Effector memory CD8-positive, alpha-beta T cell (primary cell): ENCODE measurements at places on chromosomes 4 and X.

DNA sequence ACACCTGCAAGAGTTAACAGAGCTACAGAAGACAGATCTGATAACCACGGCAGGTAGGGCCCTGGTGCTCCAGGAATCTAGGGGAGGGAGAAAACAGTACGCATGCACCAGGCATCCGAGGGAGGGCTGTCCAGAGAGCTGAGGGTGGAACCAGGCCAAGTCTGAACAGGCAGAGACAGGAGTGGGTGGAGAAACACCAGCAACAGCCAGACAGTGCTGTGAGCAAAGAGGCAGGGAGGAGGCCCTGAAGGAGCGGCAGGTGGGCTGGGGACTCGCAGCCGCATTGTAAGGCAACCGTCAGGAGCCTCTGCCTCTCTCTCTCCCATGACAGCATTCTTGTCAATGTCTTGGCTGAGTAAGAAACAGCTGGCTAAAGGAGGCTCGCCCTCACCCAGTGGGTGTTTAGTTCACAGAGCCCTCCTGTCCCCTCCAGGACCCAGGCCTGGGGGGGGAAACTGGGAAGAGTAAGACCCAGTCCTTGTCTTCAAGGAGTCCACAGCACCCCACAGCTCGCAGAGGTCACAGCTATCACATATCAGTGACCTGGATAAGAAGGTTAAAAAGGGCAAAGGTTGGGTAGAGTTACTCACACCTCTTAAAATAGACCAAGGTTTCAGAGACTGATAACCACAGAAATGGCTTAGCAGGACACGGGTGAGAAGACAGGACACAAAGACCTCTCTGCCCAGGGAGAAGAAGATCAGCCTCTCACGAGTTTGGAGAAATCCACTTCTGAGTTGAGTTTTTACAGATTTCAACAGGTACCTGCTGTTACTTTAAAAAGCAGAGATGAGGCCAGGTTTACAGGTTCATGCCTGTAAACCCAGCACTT lies 10.5 kb downstream of the ACSL1 start:
- DNase-seq = no peak

DNA sequence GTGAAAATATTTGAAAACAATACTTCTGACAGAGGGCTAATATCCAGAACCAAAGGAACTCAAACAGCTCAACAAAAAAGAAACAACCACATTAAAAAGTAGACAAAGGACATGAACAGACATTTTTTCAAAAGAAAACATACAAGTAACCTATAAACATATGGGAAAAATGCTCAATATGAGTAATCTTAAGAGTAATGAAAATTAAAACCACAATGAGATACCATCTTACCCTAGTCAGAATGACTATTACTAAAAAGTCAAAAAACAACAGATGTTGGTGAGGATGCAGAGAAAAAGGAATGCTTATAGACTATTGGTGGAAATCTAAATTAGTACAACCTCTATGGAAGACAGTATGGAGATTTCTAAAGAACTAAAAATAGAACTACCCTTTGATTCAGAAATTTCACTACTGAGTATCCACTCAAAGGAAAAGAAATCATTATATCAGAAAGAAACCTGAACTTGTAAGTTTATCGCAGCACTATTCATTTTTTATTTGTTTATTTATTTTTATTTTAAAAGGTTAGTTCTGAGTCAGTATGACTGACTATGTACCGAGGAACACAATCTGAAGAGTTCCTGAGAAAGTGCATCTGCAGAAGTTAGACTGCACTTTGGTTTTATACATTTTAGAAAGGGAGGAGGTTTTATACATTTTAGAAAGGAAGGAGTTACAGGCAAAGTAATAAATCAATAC lies 231.3 kb downstream of the INPP4B start:
- no peak for DNase-seq

DNA sequence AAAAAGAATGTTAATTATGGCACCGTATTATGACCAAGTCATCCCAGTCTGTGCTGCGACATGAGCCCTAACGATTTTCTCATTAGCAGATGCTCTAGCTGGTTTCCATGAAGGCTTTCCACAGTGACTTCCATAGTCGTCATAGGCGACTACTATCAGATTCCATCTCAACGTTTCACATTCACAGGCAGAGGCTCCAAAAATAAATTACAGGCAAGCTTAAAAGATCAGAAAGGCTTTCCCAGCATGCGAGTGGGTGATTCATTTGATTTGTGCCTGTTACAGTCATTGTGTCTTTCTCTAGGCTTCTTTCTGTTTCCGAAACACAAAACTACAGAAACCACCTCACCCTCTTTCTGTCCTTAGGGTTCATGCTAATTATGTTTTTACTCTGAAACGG lies 43.2 kb downstream of the PALLD start:
- no peak for DNase-seq

DNA sequence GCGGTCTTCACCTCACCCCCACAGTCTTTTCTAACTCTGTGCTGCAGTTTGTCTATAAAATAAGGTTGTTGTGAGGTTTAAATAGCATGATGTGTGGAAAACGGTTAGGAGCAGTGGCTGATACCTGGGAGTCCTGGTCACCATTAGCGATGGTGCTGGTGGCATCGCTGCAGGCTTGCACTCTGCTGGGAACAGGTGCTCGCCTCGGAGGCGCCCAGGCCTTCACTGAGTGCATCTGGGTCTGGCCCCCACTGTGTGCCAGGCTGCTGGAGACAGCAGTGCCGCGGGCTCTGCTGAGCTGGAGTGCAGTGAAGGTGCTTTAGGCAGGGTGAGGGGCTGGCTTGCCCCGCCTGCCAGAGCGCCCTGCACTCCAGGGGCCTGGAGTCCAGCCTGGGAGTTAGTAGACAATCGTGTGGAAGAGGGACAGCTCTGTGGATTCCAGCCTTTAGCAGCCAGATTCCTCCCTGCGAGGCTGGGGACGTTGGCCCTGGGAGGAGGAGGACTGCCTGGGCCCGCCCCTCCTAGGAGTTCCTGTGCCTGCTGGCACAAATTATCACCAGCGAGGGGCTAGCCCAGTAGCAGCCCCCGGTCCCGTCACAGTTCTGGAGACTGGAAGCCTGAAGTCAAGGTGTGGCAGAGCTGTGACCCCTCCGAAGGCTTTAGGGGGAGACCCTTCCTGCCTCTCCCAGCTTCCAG lies 7.3 kb downstream of the RGS12 start:
- no peak for DNase-seq

DNA sequence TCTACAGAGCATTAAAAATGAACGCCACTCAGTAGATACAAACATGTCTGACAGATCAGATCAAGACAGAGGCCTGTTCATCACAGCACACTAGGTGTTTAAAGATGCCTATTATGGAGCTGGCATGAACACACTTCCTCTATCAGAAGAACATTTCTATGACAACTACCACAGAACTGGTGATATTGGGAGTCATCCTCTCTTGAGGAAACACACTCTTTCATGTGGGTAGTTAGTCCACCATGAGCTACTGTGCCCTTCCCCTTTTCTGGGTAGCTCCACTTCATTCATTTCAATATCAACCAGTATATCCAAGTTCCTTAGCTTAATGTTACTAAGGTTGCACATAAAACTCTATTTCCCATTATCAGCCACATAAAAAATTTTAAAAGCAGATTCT lies 46.7 kb downstream of the MAOB start:
- DNase-seq = no peak

DNA sequence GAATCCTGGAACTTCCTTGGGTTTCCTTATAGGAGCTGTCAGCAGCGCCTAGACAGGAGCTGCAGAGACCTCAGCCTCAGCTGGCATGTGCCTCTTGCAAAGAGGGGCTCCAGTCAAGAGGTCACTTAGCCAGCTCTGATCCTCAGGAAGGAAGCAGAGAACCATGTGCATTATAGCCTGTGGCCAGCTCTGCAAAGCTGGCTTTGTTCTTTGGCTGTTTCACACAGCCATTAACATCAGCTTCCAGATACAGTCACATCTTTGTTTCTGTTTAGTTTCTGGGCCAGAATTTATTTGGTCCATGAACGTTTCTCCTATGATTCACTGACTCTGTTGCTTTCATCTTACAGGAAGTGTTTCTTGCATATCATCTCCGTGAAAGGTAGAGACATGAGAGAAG lies 92.4 kb downstream of the CC2D2A start:
- no peak for DNase-seq

GRCh38 chrX:3426552-3426951 lies 80.1 kb upstream of the MXRA5 start:
- DNase-seq = no peak

DNA sequence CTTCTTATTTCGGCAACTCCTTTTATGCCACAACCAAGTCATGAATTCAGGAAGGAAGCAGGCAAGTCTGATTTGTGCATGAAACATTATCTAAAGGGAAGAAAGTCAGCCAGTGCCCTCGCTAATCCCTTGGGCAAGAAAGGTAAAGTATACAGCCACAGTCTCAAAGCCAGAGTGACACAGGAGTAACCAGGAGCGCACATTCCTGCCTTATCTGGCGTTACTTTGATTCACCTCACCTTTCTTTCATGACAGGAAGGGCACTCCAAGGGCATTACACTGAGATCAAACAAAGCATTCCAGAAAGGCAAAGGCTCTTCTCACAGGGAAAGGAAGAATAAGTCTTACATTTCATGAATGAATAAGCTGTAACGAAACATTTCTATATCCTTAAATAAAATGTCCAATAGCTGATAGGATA lies 38.8 kb downstream of the FAT1 start:
- no peak for DNase-seq

GRCh38 chrX:120499301-120500072 lies 30.4 kb upstream of the LAMP2 start:
- DNase-seq = no peak

- peak; percentile 87 for DNase-seq
Measured at GRCh38 chrX:149504915-149505651, at the start of gene IDS. Gene IDS, minus strand, starts transcription at chrX:149505306. Its CDS starts 169 bp downstream, at chrX:149505137.

DNA sequence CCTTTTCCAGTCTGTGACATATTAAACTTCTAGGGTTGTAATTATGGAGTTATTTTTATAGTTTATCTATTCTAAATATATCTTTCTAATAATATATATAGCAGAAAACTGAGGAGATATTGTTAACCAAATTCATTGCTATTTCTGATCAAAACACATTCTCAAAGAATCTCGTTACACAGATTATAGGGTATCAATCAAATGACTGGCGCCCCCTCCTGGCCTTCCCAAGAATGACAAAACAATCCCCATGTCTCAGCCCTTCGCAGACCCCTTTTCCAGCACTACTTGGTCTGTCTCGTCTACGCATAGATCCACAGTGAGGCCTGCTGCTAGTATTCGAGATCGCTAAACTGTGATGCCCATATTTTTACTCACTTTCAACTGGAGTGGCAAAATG lies 209.3 kb downstream of the GPC3 start:
- DNase-seq = no peak
